ENCODE measurements at places on chromosomes 2 and 18.

DNA sequence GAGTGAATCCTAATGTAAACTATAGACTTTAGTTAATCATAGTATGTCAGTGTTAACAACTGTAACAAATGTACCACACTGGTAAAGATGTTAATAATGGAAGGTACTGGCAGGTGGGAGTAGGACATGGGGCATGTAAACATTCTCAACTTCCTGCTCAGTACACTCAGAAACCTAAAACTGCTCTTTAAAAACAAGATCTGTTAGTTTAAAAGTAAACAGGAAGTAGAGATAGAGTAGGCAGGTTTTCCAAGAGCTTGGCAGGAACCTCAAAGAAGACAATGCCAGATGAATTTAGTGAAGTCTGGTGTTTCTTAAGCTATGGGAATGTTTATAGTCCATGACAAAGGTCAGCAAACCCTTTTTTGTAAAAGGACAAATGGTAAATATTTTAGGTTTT, 46.6 kb downstream of the CCDC138 start:
- no peak for DNase-seq

- no peak for DNase-seq
Observed at GRCh38 chr18:29078273-29078672, 901.3 kb upstream of the CDH2 start.

DNA sequence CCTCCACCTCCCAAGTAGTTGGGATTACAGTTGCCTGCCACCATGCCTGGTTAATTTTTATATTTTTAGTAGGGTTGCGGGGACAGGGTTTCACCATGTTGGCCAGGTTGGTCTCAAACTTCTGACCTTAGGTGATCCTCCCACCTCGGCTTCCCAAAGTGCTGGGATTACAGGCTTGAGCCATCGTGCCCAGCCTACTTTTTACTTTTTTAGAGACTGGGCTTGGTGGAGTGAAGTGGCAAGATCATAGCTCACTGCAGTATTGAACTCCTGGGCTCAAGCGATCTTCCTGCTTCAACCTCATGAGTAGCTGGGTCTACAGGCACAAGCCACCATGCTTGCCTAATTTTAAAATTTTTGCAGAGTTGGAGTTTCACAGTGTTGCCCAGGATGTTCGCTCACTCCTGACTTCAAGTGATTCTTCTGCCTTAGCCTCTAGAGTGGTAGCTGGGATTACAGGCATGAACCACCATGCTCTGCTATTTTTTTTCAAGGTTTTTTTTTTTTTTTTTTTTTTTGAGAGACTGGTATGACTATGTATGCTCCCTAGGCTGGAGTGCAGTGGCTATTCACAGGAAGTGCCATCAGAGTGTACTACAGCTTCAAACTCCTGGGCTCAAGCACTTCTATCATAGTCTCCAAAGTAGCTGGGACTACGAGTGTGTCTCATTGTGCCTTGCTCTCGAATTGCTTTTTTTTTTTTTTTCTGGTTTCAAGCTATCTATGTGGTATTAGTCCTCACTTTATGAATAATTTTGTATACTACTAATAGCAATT, 11.9 kb downstream of the MSH2 start:
- DNase-seq, result no peak

DNA sequence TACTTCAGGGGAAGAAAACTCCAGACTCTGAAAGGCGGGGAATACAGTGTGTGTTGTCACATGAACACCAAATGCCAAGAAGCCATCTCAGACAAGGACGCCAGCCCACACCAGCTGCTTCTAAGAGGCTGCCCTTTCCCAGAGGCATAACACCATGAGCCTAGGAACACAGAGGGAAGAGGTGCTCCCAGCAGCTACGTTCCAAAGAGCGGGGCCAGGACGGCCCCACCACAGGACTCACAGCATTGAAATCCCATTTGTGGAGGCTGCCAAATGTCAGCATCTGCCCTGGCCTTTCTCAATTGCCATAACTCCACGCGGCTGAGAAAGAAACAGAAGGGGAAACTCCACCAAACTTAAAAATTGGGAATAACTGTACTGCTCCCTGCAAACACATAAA, 20.1 kb upstream of the ID2 start:
- no peak for DNase-seq

GRCh38 chr2:102063941-102064678, 72.3 kb downstream of the IL1R2 start:
- DNase-seq, result no peak

DNA sequence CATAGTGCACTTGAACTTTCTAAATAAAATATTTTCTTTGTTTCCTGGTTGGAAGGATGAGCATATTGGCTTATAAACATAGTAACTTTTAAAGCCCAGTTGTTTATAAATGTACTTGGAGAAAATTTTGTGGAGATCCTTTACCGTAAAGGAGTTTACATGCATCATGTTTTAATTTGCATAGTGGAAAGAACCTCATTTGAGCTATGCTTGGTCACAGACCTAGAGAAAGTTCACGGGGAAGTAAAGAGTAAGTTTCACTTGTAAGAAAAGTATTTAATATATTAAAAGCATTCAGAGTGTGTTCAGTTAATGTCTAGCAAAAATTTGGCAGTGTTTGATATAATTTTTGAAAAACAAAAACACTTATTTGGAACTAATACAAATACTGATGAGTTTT, 45.3 kb downstream of the PIKFYVE start:
- no peak for DNase-seq

DNA sequence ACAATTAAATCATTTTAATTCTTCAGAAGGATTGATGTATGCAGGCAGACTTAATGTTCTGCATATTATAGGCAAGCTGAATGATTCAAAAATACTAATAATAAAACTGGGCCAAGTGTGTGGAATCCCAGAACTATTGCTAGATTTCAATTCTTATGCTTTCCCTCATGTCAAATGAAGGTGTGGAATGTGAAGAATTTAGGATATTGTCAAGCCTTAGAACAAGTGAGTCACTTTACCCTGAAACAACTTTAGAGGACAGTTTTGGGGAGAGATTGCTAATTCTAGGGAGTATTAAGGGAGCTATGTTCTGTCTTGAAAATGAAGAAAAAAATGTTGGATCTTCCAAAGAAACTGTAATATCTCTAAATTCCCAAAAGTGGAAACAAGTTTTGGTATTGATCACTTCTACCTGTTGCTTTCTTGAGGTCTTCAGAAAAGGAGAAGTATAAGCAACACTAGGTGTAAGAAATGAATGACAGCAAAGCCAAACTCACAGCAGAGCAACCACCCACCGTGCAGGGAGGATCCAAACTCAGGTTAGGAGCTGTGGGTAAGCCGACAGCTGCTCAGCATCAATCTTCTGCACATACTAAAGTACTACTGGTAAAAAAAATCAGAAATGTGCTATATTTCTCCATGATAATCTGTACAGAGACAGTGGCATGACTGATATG, 818.1 kb downstream of the SLC4A3 start:
- DNase-seq, result no peak

DNA sequence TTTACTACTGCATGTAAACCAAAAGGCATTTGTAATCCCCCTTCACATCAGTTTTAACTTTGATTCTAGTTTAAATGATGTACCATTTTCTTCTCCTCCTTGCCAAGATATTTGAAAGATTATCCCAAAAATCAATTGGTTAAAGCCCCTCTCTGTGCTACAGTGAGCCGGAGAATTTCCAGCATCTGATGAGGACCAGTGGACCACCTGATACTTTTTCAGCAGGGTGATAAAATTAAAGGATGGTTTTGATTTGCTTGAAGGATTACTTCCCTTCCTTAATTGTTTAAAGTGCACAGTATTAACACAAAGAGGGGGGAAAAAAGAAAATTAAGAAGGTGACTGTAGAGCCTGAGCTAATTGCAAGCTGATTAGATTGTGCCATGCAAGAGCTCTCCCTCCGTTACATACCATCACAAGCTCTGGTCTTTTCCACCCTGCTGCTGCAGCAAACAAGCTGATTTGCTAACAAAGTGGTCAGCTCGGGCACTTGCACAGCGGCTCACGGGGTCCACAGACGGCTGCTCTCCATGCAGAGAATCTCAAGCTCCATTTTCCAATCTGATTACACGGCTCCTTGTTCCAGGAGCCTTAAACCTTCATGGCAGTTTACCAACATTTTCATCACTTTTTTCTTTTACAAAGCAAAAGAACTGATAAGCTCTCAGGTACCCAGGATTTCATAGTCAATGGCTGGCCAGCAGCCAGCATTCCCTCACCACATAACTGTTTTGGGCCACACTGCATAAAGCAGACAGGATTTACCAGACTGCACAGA, 22.1 kb downstream of the FIGN start:
- DNase-seq, result no peak

DNA sequence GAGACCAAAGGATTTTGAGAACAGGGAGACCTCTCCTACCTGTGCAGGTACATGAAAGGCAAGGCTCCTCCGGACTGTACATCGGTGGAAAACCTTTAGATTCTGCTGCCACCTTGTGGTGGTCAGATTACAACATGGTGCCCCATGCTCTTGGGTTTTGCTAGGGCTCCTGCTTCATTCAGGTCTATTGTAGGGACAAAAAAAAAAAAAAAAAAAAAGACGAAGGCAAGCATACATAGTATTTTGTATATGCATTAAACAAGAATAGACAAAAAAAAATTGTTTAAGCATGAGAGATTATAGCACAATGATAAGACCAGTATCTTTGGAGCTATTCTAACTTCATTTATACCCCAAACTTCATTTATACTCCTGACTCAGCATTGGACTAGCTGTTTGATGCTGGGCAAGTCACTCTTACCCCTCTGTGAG, 27.4 kb upstream of the SPR start:
- peak; percentile 32 for DNase-seq

GRCh38 chr2:197240421-197241041, 70.0 kb downstream of the ANKRD44 start:
- no peak for DNase-seq

DNA sequence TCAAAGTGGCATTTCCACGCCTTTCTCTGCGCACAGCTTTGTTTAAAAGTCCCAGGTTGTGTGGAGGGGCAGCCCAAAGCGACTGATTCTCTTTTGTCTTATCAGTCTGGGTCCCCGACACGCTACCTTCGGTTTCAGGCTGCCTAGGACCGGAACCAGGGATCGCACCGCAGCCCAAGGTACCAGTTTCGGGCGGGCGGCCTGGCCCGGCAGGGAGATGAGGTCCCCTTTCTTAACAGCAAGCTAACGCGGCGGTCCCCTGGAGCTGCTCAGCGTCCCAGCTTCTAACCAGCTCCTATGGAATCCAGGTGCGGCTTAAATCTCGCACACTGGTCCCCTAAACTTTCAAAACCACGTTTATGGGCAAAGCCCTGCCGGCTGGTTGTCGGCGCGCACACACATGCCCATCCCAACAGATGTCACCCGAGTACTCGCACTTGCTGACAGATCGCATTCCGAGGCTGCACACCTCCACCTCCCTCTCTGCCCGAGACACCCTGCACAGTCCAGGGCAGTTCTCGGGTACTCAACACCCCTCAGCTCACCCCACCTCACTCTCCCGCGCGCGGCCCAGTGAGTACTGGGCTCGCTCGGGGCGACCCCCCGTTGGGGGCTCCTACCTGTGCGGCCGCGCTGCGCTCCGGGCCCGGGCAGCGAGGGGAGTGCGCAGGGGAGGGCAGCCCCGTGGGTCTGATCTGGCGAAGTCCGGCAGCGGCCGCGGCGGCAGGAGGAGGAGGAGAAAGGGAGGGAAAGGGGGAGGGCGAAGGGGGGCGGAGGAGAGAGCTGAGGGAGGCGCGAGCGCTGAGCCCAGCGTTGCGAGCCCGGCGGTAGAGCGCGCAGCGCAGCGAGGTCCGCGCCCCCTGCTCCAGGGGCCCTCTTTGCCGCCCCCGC, at the start of gene EFEMP1:
Gene EFEMP1 (minus strand): TSS at position 692 of the 891 bp plus-strand sequence. CDS start 1,342 bp downstream, outside the sequence.
- DNase-seq, result no peak

DNA sequence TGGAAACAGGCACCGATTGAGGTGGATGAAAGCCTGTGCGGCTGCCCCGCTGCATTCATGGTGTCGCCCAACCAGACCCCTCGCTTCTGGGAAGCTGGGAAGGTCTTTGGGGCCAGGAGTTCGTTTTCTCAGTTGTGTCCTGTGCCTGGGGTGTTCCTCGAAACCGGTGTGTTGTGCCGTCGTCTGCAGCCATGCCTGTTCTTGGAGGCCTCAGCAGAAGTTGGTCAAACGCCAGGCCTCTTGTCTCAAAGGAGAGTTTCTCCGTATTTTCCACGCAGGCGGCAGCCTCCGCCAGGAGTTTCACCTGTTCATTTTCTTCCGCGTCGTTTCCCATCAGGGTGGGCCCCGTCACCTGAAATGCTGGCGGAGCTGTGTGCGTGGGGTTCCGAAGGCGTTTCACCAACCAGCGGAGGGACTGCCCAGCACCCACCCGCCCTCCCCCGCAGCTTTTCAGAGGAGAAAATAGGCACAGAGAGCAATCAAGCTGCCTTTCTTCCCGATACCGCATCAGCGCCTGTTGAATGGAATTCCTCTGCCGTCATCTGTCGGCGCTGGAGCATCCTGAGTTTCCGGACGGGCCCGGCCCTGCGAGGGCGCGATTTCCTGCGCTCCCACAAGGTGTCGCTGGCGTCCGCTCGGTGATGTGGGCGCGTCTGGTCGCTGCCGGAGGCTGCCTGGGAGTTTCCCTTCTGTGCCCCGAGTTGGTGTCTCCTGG, 17.0 kb upstream of the NFATC1 start:
- peak; percentile 69 for DNase-seq

- DNase-seq, result no peak
Observed at GRCh38 chr2:23055251-23055650, 329.7 kb upstream of the KLHL29 start.

DNA sequence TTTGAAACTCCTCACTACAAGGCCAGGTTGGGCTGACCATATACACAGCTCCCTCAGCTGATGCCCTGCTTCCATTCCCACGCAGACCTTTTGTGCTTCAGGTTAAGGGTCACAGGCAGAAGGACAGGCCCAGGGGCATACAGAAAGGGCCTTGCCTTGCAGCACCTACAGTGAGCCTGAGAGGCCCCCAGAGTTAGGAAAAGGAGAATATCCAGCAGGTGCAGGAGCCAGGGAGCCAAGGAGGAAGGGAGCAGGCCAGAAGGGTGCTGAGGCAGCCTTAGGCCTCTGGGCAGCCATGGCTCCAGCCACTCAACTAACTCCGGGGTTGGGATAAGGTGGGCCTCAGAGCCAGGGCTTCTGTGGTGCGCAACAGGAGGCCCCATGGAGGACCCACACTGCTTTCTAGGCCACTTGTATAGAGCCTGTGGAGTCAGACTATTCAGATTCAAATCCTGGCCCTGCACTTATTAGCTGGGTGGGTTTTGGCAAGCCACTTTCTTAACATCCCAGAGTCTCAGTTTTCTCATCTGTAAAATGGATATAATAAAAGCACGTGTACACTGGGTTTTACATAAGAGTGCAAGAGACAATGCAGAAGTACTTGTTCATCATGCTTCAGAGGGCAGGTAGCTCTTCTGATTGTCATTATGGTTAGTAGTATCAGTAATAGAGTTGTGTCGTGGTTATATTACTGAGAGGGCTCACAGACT, 214.6 kb upstream of the HAAO start:
- no peak for DNase-seq

DNA sequence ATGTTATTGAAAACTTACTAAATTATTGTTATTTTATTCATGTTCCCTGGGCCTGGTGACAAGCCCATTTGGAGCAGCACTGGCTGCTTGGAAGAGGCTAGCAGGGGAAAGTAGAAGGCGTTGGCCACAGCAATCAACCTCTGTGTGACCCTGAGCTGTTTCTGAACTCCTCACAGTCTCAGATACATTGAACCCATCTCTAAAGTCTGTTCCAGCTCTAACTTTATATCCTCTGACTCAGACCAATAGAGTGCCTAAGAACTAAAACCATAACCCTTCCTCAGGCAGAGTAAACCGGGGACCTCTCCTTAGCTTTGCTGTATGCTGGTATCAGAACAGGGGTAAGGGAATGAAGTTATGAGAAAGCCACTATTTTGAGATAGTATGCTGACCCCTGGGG, 96.4 kb upstream of the NOL4 start:
- no peak for DNase-seq

Measured in activated effector memory CD4-positive, alpha-beta T cell treated with Interleukin-2 at 50 U/mL for 16 hours (primary cell).